ENCODE measurements at places on chromosomes 13 and 19. TPM values are rescaled to one million over a fixed set of nuclear protein-coding genes. Genes with fewer than 3 reads are reported as not detected.

The MBD3L3 gene
- total RNA-seq = not detected

The TIMM29 gene
- 25.2 TPM for total RNA-seq

The ZNF296 gene
- 9.5 TPM for total RNA-seq

The ZFP14 gene
- 3.3 TPM for total RNA-seq

The ZNF284 gene
- 2.4 TPM for total RNA-seq

The COX7A1 gene
- total RNA-seq = not detected

The BRME1 gene
- 4.1 TPM for total RNA-seq
